ENCODE measurements at places on chromosomes 11 and 22.

DNA sequence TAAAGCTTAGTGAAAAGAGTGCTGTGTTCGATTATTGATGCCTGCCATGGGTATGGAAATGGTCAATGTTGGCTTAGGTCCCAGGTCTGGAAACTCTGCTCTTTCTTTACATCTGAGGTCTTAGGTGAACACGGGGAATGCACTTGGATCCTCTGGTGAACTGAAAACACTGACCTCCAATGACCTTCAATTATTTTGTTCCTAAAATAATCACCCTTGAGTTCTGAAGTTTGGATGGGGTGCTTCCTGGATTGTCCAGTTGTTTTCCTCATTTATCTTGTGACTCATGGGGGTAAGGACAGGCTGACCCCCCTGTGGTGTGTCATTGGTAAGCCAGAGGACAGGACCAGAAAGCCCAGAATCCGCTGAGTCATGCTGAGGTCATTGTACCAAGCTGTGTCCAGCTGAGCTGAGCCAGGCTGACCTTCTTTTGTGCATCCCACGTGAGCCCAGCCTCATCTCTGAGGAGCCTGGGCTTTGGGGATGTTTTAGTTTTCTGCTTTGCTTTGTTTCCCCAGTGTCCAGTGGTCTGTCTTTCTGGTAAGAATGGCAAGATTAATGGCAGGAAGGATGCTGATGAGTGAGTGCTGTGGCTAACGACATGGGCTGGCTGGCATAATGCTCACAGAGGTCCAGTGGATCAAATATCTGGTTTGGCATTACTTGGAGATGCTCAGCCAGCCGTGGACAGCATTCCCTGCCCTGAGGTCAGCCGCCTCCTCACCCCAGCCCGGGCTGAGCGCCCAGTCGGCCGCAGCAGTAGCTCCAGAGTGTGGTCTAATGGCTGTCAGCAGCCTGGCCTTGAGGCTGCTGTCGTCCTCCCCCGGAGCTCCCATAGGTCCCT is 35.6 kb downstream of the AMPD3 start:
- ATAC-seq, result peak; percentile 22

DNA sequence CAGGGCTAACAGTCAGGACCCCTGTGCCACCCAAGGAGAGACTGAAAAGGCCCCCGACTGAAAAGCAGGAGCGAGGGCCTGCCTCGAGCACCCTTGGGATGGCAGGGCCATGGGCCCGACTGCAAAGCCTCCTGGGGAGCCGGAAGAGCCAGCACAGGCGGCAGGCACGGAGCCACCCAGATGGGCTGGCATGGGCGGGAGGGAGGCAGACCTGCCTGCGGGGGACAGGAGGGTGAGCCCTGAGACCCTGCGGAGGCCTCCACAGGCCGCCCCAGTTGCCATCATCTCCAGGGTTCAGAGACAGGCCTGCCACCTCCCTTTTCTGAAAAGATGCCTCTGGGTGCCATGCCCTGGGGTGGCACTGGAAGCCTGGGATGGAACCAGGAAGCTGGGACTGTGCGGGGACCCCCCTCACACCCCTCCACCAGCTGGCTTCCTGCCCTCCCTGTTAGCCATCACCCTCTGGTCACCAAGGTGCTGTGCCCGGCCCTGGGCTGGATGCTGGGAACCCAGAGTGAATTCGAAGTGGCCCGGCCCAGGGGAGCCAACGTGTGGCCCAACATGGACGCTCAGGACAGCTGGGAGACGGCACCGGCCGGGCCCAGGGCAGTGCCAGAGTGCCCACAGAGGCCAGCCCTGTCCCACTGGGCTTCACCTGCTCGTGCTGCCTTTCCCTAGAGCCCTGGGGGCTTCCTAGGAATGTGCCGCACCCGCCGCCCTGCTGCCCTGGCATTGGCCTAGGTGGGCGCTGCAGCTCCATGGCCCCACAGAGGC is 13.8 kb downstream of the TSPAN32 start:
- no peak for ATAC-seq

DNA sequence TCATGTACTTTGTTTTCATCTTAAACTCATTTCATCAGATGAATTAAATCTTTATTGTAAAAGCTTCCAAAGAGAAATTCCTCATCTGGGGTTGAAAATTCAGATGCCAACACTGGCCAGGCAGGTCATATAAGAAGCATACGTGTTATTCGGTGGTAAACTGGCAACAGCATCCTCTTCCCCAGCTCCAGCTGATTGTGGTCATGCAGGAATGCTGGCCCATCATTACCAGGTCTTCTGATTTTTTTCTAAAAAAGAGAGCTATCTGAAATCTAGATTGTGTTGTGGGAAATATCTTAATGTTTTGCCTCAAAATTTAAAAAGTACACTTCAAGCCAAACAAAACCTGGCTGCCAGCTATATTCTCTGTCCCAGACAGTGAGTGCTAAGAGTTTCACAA is 53.6 kb downstream of the ARFGAP2 start:
- ATAC-seq, result no peak

DNA sequence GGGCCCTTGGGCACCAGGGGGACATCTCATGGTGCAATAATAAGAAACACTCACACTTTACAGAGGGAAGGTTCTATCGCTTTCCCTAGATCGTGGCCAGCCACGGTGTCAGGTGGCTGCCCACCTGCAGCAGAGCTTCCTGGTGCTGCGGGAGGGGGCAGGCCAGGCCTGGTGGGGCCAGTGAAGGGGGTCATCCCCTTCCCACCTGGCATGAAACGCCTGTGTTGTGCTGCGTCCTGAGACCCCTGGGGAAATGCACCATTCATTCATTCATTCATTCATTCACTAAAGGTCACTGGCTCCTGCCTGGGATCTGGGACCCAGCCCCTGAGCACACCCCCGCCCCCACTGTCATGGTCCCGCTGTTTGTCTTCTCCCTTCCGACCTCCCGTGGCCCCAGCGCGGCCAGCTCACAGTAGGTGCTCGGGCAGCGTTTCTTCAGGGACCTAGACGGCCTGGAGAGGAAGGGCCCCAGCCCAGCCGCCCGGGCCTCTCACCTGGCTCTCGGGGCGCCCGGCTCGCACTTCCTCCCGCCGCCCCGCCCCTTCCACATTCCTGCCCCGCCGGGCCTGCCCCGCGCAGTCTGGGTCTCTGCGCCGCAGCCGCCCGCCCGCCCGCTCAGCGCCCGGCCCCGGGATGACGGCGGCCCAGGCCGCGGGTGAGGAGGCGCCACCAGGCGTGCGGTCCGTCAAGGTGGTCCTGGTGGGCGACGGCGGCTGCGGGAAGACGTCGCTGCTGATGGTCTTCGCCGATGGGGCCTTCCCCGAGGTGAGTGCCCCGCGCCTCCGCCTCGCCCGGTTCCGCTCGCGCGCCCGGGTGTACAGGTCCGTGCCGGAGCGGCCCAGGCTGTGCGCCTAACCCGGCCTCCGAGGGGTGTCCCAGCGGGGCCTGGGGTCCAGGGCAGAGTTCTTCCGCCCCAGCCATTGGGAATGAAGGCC is at the start of gene RHOD:
Gene RHOD, plus strand, starts transcription at position 581 of the 938 bp plus-strand sequence. Its CDS starts 56 bp downstream, at position 637.
- ATAC-seq, result peak; percentile 51

DNA sequence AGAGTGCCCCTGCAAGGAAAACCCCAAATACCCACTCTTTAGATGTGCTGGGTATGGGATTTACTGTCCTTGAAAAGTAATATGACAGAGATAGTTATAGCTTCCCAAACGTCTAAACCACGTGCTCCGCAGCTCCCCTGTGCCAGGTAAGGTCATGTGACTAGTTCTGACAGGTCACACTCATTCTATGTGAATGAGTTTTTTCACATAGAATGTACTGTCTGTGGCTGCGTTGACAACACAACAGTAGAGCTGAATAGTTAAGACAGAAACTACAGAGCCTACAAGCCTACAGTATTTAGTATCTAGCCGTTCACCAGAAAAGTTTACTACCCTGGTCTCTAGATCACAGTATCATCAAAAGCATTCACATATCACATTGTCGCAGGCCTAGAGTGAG is 236.2 kb downstream of the ETS1 start:
- ATAC-seq, result no peak

DNA sequence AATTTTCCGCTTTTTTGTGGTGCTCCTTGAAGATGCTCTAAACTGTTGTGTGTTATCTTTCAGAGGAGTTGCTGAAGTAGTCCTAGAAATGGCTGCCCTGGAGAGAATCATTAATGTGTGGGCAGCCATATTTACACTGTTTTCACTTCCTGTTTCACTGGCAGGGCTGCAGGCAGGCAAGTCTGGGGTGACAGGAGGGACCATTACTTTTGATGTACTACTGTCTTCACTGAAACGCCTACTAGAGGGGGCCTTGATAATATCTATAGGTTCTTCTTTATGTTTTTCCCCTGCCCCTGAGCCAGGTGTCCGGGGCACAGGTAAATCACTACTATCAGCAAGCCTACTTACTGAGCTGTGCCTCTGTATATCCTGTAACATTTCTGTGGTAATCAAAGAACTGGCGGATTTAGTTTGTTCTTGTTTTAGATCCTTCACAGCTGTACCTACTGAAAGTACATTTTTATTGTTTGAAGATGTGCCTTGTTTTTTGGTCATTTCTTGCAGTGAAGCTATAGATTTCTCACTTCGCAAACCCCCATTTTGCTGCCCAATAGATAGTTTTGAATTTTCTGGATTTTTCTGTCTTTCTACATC is 39.7 kb downstream of the ACAT1 start:
- ATAC-seq, result peak; percentile 23

- ATAC-seq, result no peak
Measured at GRCh38 chr22:27196606-27197005, 539.2 kb downstream of the MIAT start.

DNA sequence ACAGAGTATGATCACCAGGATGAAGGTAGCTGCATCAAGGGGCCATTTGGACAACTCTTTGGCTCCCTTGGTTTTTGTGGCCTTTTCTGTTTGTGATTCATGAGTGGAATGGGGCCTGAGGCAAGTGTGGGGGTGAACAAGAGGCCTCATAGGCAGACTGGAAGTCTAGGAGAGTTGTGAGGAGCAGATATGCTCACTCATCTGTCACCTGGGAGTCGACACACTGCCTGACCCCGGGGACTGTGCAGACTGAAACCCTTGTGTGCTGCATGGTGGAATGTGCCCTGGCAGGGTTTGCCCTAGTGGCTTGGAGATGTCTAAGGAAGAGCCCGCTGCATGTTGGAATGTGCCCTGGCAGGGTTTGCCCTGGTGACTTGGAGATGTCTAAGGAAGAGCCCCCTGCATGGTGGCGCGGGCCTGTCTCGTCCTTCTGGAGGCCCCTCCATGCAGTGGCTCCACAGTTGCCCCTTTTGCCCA is 60.0 kb downstream of the MED15 start:
- ATAC-seq, result peak; percentile 74

DNA sequence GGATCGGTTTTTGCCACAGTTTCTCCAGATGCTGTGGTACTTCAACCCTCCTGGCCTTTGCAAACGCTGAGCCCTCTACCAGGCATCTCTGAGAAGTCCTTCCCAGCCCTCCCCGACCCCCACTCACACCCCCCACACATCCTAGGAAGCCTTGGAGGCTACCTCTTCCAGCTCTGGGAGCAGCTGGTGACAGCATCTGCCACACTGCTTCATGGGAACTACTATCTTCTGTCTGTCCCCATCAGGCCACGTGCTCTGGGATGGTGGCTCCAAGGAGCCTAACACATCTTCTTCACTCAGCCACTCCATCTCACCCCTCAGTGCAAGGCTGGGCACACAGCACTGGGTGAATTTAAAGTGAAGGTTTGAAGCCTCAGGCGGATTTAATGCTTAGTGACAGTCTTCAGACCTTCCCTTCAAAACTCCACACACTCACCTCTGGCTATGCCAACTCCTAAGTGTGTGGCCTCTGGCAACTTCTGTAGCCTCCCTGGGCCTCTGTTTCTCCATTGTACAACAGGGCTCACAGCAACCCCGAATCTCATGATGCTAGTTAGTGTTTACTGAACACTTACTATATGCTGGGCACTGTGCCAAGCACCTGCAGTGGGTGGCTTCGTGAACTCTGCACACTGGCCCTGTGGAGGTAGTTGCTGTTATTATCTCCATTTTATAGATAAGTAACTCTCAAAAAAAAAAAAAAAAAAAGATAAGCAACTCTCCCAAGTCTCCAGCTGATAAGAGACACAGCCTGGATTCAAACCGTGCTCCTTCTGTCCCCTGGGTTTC is 7.3 kb upstream of the TP53I11 start:
- no peak for ATAC-seq

GRCh38 chr11:103875855-103876510 is 160.5 kb upstream of the DDI1 start:
- no peak for ATAC-seq

DNA sequence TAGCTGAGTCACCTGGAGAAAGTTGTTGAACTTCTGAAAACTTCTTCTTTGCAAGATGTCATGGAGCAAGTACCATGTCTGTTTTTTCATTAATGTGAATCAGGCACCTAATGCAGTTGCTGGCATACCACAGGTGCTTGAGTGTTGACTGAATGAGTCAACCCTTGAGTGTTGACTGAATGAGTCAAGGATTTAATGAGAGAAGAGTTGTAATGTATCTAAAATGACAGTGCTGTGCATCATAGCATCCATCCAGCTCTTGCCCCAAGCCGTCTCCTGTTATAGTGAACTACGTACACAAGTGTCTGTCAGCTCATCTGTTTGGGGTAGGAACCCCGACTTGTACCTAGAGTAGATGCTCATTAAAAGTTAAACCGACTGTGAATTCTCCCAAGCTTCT is 93.1 kb downstream of the CWC15 start:
- peak; percentile 93 for ATAC-seq

DNA sequence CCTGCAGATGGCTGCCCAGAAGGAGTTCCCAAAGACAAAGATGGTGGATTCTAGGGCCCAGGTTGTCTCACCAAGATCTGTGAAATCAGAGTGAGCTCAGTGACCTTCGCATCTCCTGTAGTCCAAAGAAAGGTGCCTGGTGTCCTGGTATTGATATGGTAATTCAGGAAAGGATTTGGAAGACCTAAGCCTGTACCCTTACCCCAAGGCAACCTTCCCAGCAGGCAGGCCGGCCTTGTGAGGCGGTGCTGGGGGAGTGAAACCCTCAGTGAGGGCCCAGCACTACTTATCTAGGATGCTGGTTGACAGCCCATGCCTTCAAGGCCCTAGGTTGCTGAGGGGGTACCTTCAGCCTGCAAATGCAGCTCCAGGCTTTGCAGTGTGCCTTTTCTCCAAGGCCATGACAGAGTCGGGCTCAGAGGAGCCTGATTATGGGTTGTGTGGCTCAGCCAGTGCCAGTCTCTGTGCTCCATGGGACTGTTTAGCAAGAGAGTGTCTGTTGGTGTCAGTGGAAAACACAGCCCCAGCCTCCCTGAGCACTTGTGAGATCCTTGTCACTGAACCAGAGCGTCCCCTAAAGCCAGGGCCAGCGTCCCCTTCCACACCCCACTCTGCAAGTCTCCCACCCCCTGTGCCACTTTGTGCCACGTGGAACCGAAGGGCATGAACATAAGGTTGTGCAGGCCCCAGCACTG is 72.8 kb upstream of the MYOD1 start:
- no peak for ATAC-seq
